ENCODE measurements at places on chromosomes 12 and 14.
A peak's percentile ranks its signal among the peaks of the same experiment; 100 is the strongest.

DNA sequence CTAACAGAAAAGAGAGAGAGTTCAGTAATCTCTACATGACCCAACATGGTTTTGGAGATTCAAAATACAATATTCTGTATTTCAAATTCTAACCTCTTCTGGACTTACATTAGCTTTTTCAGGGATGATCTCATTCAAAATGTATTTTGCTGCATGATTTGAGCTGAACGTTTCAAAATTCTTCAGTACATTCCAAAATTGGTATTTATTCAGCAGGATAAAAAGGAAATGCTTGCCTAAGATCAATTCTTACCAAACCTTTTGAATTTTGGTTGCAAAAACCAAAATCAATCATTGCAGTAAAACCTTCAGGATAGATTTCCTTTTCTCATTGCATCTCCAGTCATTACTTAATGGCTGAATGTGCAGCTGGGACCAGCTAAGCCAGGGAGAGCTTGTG is 1761.3 kb upstream of the SEL1L start:
- no peak for DNase-seq

- no peak for DNase-seq
These were observed 20.4 kb downstream of the ABHD12B start for GRCh38 chr14:50892255-50892654.

DNA sequence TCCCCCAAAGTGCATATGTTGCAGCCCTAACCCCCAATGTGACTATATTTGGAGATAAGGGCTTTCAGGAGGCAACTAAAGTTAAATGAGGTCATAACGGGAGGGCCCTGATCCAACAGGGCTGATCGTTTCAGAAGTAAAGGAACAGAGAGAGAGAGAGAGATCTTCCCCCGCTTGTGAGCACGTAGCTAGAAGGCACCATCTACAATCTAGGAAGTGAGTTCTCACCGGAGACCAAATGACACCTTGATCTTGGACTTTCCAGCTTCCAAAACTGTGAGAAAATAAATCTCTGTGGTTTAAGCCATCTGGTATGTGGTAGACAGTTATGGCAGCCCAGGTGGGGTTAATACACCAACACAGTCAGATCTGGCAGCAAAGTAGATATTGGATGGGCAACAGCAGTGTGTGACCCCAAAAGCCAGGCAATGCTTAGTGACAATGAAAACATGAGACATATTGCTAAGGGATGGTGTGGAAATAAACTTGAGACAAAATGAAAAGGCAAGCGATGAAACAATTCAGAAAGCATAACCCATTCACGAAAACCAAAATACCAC is 147.2 kb upstream of the GSC start:
- DNase-seq, result no peak

DNA sequence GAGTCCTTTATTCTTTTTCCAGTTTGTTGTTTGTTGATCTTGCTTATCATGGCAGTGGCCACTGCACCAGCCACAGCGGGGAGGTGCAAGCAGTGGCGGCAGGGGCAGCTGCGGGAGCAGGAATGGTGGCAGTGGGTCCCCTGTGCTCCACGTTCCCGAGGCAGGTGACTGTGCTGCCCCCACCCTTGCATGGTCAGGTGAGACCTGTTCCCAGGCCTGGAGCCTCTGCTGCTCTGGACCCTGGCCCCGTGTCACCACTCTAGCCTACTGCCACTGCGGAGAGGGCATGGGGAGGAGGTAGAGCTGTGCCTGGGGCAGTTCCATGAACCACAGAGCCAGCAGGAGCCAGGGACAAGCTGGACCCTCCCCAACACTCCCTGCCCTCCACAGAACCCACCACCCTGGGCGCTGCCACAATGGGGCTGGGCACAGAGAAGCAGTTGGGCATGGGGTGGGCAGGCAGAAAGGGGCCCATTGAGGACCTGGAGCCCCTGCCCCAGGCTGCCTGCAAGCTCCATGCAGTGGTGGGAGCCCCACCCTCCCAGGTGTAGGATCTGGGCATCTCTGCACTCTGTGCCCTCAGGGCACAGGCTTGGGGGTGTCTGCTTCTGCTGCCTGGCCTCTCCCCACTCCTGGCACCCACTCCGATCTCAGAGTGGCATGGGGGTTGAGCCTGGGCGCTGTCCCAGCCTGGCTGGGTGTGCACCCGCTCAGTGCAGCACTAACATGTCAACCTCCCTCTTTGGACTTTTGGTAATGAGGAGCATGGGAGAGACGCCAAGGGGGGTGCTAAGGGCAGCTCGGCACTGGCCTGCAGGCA is 23.1 kb upstream of the WDR20 start:
- no peak for DNase-seq

- DNase-seq, result no peak
These were observed 210.4 kb upstream of the NUDT4 start for GRCh38 chr12:93167331-93167730.

- no peak for DNase-seq
These were observed 214.7 kb upstream of the SYT10 start for GRCh38 chr12:33654313-33654712.

DNA sequence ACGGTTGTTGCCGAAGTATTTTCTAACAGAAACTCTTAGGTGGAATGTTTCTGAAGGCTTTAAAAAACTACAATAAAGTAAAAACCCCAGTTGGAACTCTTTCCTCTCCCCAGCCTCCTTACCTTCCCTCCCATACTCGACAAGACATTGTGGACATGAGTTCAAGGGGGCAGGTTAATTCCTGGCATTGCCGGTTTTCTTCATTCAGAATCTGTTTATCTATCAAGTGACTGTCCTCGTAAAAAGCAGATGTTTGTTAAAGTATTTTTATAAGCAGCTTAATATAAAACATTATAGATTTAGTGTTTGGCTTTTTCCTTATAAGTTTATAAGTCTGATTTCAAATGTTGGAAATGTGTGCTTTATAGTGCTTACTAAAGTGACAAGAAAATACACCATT is 30.7 kb downstream of the PARP11 start:
- no peak for DNase-seq

DNA sequence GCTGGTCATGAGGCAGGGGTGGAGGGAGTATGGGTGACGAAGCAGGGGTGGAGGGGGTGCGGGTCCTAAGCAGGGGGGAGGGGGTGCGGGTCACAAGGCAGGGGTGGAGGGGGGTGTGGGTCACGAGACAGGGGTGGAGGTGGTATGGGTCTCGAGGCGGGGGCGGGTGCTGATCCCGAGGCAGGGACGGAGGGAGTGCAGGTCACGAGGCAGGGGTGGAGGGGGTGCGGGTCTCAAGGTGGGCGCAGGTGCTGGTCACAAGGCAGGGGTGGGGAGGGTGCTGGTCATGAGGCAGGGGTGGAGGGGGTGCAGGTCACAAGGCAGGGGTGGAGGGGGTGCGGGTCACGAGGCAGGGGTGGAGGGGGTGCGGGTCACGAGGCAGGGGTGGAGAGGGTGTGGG is 56.5 kb downstream of the ITPK1 start:
- DNase-seq, result no peak

- DNase-seq, result no peak
These were observed 86.0 kb upstream of the SLC38A2 start for GRCh38 chr12:46458500-46459102.

DNA sequence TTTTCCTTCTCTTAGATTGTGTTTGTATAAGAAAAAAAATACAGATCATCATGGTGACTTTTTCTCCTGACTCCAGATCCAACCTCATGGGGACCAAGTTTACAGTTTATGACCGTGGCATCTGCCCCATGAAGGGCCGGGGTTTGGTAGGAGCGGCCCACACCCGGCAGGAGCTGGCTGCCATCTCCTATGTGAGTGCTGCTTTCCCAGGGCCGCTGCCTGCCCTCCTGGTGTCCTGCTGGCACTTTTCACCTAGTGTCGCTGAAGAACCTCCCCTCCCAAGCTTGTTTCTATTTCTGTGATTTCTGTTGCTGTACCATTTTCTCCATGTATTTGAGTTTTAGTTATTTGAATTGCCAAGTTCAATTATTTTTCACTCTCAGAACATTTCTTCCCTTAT is 24.8 kb upstream of the TEAD4 start:
- DNase-seq, result no peak

DNA sequence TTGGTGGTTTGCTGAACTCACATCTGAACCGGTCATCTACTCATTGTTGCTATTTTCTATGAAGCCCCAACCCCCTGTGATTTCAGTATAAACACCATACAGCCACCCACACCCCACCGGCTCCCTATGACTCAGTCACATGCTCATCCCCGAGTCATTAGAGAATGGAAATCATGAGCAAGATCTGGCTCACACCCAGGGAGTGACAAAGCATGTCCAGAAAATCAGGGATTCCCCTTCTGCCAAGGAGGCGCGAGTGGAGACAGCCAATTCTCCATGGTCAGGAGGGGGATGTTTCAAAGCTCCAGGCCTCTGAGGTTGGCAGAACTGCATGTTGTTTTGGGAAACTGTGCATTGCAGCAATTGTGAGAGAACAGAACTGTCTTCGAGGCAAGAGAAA is 657.5 kb upstream of the TBX3 start:
- DNase-seq, result no peak

GRCh38 chr12:674272-674781 is 11.1 kb upstream of the NINJ2 start:
- DNase-seq, result peak; percentile 58

DNA sequence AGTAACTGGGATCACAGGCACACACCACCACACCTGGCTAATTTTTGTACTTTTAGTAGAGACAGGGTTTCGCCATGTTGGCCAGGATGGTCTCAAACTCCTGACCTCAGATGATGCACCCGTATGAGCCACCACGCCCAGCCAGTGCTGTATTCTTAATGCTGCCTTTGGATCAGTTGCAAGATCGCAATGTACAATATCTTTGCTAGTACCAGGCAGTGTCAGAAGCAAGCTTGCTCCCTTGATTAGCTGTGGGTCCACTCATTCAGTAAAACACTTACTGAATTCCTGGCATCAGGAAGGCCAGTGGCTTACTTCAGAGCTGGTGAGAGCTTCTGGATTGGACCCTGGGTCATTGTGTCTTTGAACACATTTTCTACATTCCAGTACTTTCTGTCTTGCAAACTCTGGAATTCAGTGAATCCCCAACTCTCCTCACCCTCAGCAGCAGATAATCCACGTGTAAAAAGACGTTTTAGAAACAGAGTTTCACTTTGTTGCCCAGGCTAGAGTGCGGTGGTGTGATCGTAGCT is 1183.7 kb downstream of the AACS start:
- DNase-seq, result no peak

DNA sequence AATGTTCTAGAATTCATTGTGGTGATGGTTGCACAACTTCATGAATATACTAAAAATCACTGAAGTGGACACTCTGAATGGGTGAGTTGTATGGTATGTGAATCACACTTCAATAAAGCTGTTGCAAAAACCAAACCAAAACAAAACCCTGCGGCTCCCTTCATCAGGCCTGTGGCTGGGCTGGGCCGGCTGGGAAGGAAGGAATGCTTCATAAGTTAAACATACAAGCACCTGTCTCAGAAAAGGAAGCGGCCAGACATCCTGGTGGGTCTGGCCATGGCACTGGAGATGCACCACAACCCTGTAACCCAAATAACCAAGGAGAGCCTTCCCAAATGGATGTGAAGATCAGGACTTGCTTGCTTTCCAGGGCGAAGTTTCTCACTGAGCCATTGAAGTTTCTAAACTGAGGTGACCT is 34.9 kb downstream of the TTC7B start:
- DNase-seq, result no peak

DNA sequence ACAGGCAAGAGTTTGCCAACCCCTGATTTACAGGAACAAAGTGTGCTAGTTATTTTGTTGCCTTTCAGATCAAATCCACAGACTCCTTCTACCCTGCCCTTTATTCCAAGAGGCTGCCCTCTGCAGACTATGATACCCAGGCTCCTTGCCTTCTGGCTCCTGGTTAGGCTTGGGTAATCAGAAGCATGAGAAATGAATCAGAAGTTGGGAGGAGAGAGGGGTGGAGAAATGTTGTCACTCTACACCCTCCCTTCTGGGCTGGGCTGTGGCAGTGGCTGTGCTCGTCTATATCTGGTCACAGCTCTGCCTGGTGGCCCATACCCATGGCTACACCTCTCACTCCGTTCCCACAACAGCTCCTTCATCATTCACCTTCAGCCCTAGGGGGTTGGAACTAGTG is 204.6 kb upstream of the PLXNC1 start:
- no peak for DNase-seq

- no peak for DNase-seq
These were observed 650 bp downstream of the HEBP1 start for GRCh38 chr12:12999271-12999958.

DNA sequence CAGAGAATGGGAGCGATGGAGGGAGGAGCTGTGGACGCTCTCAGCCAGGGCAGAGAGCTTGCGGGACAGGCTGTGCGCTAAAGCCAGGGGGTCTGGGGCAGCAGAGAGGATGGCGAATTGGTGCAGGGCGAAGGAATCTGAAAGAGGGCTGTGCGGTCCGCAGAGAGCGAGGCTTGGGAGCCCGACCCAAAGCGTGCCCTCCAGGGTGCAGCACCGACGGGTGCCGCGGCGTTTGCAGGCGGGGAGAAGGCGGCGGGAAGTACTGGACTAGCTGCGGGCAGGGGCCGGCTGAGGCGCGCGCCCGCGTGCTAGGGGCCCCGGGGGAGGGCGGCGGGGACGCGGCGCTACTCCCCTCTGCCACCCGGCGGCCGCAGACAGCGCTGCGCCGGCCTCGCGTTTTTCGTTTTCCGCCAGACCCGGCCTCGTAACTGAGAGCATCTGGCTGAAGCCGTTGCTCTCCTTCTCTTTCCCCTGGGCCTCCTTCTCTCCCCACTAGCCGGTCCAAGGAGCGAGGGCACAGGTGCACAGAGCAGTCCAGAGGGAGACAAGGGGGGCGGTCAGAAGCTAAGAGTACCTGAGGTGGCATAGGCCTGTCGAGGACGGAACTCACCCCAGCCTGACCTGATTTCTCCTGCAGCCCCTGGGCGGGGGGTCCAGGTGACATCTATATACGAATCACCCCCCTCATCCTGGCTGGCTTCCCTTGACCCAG is 24.9 kb downstream of the SLC6A12 start:
- no peak for DNase-seq

DNA sequence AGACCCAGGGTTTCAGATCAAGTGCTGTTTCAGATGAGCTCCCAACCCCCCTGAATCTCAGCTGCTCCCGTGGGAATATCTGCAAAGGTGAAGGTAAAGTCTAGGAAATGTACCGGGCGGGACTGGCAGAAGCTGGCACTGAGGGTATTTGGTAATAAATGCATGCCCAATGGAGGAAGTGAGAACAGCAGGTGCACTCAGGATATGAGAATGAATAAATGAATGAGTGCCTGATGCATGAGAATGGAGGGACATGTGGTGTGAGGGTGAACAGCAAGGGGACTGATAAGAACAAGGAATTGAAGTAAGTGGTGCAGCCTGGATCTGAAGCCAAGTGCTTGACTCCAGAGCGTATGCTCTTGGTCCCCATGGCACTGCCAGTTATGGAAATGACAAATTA is 11.6 kb downstream of the RAPGEF3 start:
- DNase-seq, result no peak

DNA sequence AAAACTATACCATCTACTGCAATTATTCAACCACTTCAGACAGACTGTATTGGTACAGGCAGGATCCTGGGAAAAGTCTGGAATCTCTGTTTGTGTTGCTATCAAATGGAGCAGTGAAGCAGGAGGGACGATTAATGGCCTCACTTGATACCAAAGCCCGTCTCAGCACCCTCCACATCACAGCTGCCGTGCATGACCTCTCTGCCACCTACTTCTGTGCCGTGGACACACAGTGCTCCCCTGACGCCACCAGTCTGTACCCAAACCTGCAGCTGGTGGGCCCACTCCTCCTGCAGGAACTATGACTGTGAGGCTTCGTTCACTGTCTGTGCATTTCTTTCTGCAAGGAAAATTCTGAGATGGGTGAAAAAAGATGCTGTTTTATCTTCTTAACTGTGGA is 284.7 kb downstream of the DAD1 start:
- DNase-seq, result no peak

Measured in activated CD4-positive, alpha-beta T cell treated with anti-CD3 and anti-CD28 coated beads for 4 hours (primary cell).